ENCODE measurements at places on chromosomes 7 and 10.

DNA sequence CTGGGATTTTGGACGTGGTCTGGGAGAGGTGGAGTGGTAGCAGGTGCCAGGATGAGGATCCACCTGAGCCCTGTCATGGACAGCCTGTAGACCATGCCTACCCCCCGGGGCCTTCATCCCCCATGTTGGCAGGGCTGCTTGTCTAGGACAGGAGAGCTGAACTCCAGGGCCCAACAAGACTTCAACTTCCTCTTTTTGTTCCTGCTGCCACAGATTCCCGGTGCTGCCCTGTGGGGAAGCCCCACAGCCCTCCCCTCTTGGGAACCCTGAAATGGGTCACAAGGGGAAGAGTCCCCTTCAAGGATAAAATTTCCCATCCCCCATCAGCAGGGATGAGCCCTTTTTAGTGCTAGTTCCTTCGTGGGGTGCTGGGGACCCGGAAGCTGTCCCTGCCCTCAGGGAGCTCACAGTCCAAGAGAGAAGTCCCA lies 1.3 kb upstream of the CUEDC2 start:
- DNase-seq: no peak

DNA sequence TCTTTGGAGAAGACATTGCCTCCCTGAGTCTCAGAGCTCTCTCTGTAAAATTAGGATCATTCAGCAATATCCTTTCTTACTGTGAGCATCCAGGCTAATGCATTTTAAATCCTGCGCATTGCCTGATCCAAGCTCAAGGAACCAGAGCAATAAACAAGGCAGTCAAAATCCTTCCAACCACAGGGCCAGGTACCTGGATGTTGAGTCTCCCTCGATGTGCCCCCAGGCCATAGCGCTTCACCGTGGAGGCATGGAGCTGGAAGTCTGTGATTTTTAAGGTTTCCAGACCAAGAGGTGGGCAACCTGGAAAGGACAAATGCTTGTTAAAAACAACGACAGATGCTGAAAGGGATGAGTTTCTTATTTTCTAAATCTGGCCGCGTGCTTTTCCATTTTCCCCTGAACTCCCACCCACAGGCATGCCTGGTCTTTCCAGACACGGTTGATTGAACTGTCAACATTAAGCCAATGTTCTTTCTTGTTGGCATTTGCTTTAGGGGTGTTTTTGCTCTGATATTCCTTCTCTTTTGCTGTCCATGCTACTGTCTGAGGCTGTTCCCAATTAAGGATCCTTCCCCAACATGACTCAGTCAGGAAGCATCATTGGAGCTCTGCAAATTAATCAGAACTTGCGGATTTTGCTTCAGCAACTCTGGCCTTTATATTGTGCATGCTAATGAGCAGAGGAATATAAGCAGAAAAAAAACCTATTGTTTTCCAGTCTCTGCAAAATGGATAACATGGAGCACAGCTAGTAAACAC lies 29.0 kb downstream of the CPXM2 start:
- no peak for DNase-seq

GRCh38 chr10:83835945-83836745 lies 303.2 kb upstream of the GHITM start:
- no peak for DNase-seq

GRCh38 chr7:140698477-140698876 lies 2.0 kb downstream of the NDUFB2 start:
- DNase-seq: no peak

DNA sequence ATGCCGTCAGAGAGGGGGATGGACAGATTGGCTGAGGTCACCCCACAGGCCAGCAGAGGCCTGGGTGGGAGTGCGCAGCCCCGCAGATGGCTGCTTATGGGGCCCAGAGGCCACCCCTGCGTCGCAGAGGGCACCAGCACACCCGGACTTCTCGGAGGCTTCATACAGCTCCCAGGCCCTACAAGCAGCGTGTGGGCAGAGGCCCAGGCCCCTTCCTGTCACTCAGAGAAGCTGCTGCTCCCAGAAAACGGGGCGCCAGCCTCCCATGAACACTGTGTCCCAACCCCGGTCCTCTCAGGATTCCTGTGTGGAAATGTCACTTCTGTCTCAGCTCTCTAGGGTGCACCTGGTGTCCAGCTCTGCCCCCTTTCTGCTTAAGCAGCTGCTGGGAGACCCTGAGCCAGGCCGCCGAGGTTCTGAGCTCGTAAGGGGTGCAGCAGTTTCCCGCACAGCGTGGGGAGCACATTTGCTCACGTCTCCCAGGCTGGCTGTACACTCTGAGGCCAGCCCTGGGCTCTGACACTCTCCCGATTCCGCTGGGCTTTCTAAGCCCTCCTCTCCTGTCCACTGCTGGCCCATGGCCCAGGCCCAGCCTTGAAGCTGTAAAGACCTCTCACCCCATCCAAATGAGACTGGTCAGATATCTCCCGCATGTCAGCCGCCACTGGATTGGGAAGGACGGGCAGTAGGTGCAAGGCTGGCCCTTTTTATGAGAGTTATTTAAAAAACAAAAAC lies 6.8 kb downstream of the GPR146 start:
- DNase-seq: no peak
